H1 (cell line): ENCODE measurements at places on chromosomes 13 and 19. TPM values are rescaled to one million over a fixed set of nuclear protein-coding genes. Genes with fewer than 3 reads are reported as not detected.

DNA sequence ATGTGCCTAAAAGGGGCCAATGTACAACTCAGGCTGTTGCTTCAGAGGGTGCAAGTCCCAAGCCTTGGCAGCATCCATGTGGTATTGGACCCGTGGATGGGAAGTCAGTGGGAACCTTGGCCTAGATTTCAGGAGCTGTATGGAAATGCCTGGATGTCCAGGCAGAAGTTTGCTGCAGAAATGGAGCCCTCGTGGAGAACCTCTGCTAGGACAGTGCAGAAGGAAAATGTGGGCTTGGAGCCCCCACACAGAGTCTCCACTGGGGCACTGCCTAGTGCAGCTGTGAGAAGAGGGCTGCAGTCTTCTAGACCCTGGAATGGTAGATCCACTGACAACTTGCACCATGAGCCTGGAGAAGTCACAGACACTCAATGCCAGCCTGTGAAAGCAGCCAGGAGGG lies 28.5 kb downstream of the GPC5 start:
- H3K36me3 ChIP-seq: no peaks in the 10 kb centered on the region
- no peak overlapping the region for H3K4me3 ChIP-seq
- no peaks in the 10 kb centered on the region for H3K27me3 ChIP-seq
- H3K27ac ChIP-seq: no peak overlapping the region

The PCSK4 gene
- total RNA-seq: 9.7 and 9.8 TPM in 2 replicates

GRCh38 chr19:49701271-49701786 lies 10.4 kb downstream of the CPT1C start:
- peaks cover 18% of the 10 kb centered on the region for H3K36me3 ChIP-seq
- no peaks in the 10 kb centered on the region for H3K27me3 ChIP-seq
- no peaks in the 10 kb centered on the region for H3K4me1 ChIP-seq
- no peak overlapping the region for H3K4me3 ChIP-seq
- no peak overlapping the region for H3K27ac ChIP-seq

The ZNF577 gene
- 14.9 and 19.3 TPM in 2 replicates for total RNA-seq

DNA sequence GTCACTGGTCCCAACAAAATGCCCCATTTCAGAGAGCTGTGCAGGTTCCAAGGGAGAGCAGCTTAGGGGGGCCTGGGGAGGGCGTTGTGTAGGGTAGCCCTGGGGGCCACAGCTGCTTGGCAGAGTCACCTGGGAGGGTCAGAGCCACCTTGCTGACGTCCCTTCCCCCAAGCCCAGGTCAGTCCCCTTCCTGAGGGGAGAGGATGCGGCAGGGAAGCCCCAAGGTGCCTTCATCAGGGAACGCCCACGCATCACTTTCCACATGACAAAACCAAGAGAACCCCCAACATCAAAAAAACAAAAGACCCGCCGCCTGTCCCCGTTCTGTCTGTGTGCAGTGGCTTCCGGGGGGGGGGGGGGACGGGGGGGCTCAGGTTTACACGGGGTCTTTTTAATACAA lies 5.3 kb upstream of the UQCR11 start:
- H3K4me1 ChIP-seq: peaks cover 3% of the 10 kb centered on the region
- H3K36me3 ChIP-seq: peaks cover 45% of the 10 kb centered on the region
- no peak overlapping the region for H3K4me3 ChIP-seq
- no peak for DNase-seq

DNA sequence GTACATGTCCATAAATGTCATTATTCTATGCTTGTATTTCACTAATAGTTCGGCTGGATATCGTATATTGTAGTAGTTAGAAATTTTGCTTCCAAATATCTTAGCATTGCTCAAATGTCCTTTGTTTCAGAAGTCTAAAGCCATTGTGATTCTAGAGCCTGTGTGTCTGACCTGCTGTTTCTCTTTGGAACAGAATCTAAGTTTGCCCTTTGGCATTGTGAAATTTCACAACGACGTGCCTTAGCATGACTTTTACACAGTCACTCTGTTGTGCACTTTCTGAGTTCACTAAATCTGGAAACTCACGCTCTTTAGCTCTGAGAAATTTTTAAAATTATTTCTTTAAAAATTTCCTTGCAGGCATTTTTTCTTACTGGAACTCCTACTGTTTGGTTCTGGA lies 152.2 kb downstream of the TBC1D4 start:
- DNase-seq: no peak
- H3K4me1 ChIP-seq: no peaks in the 10 kb centered on the region
- H3K36me3 ChIP-seq: no peaks in the 10 kb centered on the region
- no peak overlapping the region for H3K4me3 ChIP-seq
- H3K27ac ChIP-seq: no peak overlapping the region
- no peaks in the 10 kb centered on the region for H3K27me3 ChIP-seq

GRCh38 chr19:5281588-5281987 lies 59.0 kb downstream of the PTPRS start:
- no peaks in the 10 kb centered on the region for H3K27me3 ChIP-seq
- H3K27ac ChIP-seq: no peak overlapping the region
- H3K36me3 ChIP-seq: 0 out of 2 replicates have a peak, but pooled peaks cover 3% of the 10 kb centered on the region
- H3K4me1 ChIP-seq: no peaks in the 10 kb centered on the region
- no peak for DNase-seq

DNA sequence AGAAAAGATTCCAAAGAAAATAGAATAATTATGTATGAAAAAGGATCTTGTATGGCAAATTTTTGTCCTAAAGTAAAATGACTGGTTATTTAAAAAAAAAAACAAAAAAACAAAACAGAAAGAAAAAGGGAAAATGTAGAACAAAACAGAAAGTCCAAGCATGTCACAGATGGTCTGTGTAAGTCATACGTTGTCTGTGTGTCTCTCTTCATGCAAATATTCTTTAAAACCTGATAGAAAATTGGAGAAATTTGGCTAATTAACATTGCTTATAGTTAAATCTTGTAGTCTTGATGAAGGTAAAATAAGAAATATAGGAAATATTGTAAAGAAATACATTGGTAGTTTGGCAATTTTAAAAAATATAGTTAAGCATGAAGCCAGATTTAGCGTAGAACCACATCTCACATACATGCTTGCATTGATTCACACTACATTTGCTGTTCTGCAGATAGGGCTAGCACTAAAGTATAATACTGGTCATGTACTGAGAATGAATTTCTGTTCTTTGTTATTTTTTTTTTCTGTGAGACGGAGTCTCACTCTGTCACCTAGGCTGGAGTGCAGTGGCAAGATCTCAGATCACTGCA lies 58.4 kb downstream of the SPRYD7 start:
- H3K36me3 ChIP-seq: no peaks in the 10 kb centered on the region
- DNase-seq: no peak
- H3K27ac ChIP-seq: no peak overlapping the region
- H3K4me3 ChIP-seq: no peak overlapping the region

DNA sequence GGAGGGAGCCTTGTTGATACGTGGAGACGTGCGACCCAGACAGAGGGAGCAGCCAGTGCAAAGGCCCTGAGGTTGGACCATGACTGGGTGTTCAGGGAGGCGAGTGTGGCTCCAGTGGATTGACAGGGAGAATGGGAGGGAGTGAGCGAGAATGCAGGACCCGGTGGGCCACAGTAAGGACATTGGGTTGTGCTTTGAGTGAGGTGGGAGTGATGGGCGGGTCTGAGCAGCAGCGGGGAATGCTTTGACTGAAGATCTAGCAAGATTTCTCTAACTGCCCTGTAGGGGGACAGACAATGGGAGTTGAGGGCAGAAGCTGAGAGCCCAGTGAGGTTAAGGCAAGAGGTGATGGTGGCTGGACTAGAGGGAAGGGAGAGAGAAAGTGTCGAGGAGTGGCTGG lies 7.7 kb upstream of the NANOS2 start:
- no peaks in the 10 kb centered on the region for H3K27me3 ChIP-seq
- no peaks in the 10 kb centered on the region; the same call in 1 of the 2 replicates for H3K4me1 ChIP-seq
- no peak overlapping the region for H3K4me3 ChIP-seq
- no peaks in the 10 kb centered on the region for H3K36me3 ChIP-seq
- H3K27ac ChIP-seq: no peak overlapping the region
- peak; percentile 69 for DNase-seq
